ENCODE measurements at places on chromosomes 2 and 18.

DNA sequence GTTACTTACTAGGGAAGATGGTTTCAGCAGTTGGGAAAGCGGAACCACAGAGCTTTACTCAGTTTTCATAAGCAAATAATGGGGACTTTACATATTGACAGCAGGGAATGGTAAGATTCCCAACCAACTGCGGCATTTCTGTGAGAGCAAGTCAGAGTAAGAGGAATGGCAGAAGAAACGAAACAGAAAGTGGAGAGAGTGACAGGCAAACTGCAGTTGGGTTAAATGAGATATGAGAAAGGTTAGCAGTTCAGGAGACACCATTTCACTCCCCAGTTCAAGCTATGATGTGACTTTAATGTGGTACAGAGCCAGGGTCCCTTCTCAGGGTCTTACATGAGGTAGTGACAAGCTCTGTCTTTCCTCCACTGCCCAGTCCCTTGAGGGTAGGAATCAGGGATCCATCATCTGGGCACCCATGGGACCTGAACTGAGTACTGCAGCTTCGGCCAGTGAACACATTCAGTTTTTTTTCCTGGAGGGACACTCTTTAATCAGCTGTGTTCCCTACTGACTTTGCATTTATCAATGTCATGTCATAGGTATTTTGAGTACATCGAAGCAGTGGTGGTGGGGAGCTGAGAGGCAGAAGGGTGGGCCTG lies 33.0 kb upstream of the GREB1 start:
- no peak for DNase-seq

DNA sequence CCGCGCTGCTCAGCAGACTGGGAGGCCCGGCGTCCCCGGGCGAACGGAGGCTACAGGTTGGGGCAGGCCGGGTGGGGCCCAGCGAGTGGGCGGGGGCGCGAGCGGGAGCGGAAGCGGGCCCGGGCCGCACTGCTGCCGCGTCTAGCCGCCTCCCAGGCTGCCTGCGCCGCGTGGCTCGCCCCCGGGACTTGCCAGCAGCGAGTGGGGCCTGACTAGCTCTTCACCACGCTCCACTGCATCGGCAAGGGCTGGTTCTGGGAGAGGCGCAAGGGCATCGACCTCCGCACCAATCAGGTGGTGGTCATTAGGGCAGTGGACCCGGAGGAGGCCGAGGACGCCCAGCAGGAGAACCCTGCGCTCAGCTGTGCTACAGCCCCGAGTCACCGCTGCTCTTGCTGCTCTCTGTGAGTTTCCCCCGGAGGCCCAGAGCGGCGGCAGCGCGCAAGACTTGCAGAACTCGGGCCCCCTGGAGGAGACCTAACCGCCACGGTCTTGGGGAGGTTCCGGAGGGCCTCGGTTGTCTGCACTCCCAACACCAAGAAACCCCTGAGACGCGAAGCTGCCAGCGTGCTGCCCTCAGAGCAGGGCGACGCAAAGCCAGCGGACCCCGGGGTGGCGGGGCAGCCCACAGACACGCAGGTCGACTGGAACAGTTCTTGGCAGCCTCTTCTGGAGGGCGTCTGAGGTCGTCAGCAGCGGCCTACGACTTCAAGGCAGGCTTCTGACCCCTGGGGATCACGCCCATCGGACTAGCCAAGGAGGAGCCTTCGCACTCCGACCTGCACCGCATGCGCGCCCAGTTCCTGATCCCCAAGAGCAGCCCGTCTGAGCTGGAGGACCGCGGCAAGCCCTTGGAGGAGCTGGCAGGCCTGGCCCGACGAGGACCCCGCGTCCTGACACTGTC lies 27.2 kb upstream of the PTPN2 start:
- no peak for DNase-seq

GRCh38 chr2:2165135-2165534 lies 165.9 kb downstream of the MYT1L start:
- DNase-seq, result no peak

GRCh38 chr2:21646345-21646744 lies 522.6 kb downstream of the TDRD15 start:
- DNase-seq, result no peak

DNA sequence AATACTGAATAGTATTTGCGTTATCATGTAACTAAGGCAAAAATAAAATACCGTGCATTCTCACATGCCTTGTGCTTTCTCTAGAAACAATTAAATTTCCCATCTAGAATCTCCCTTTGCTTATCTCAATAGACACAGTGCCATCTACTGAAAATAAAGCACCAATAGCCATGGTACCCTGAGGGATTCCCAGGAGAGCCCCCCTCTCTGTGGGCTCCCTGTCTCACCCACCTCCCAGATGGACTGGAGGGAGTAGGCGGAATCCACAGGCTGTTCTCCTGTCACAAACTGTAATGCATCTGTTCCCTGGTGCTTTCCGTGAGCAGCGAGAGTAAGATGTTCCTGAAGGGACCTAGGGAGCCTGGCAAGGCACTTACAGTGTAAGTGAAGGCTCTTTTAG lies 112.4 kb upstream of the UPP2 start:
- DNase-seq, result no peak

- DNase-seq, result no peak
These were observed 85.3 kb downstream of the ASAP2 start for GRCh38 chr2:9291866-9292265.

GRCh38 chr18:36155851-36156757 lies 26.4 kb downstream of the ELP2 start:
- no peak for DNase-seq

- DNase-seq, result no peak
These were observed 429.3 kb downstream of the TGIF1 start for GRCh38 chr18:3879114-3879835.

GRCh38 chr2:72933646-72934151 lies 16.4 kb downstream of the EMX1 start:
- DNase-seq, result no peak

- no peak for DNase-seq
These were observed 122.7 kb downstream of the VIT start for GRCh38 chr2:36819095-36819711.

GRCh38 chr2:30615926-30616325 lies 168.9 kb downstream of the LCLAT1 start:
- DNase-seq, result no peak

DNA sequence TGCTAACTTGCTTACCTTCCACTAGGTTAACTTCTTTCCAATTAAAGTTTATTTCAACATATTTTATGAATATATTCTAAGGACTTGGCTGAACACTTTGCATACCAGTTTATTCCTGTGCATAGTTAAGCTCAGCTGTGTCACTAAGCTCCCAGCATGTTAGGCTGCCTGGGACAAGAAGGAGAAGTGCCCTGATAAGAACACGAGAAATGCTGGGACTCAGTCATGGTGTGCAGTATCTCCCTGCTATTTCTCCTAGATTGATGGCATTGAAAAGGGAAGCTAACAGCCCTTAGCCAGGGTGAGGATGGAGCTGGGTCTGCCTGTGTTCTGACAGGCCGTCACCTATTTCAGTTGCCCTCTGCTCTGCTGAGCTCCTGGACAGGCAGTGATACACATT lies 164.3 kb downstream of the TRABD2A start:
- DNase-seq, result no peak

- no peak for DNase-seq
These were observed 47.6 kb downstream of the CPO start for GRCh38 chr2:206986943-206987342.

DNA sequence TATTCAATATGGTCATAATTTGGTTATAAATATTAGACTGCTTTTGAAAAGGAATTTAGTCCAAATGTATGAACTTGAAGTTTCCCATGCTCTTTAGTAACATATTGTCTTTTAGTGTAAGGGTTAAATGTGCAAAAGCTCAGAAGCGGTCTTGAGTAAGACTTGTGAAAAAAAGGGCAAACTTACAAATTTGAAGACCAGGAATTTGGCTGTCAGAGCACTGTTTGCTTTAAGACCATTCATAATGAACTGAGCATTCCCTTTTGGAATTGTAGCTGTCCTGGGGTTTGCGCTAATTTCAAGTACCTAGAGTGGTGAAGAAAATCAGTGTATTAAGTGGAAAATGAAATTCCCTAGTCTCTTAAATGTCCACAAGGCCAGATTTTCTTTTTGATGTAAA lies 6.9 kb upstream of the ZEB2 start:
- no peak for DNase-seq

- no peak for DNase-seq
These were observed 117.3 kb downstream of the THADA start for GRCh38 chr2:43478412-43479086.

GRCh38 chr2:175175896-175176295 lies 5.6 kb downstream of the ATP5MC3 start:
- no peak for DNase-seq

- DNase-seq, result no peak
These were observed 206.2 kb downstream of the ARL4C start for GRCh38 chr2:234290671-234291070.

DNA sequence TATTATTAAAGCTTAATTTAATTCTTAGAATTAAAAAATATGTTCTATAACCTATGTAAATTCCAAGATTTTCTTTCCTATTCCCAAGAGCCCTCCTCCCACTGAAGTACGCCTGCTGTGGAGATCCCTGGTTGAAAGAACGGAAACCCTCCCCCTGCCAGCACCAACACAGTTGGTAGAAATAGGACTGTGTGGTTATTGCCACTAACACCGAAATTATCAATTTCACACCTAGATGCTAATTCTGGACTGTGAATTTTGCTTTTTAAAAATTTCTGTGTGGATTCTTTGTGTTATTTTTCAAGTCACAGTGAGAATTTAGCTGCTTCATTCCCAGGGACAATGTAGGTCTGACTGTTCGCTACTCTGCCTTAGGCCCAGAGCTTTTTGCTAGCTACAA lies 305.8 kb upstream of the HNMT start:
- DNase-seq, result no peak

DNA sequence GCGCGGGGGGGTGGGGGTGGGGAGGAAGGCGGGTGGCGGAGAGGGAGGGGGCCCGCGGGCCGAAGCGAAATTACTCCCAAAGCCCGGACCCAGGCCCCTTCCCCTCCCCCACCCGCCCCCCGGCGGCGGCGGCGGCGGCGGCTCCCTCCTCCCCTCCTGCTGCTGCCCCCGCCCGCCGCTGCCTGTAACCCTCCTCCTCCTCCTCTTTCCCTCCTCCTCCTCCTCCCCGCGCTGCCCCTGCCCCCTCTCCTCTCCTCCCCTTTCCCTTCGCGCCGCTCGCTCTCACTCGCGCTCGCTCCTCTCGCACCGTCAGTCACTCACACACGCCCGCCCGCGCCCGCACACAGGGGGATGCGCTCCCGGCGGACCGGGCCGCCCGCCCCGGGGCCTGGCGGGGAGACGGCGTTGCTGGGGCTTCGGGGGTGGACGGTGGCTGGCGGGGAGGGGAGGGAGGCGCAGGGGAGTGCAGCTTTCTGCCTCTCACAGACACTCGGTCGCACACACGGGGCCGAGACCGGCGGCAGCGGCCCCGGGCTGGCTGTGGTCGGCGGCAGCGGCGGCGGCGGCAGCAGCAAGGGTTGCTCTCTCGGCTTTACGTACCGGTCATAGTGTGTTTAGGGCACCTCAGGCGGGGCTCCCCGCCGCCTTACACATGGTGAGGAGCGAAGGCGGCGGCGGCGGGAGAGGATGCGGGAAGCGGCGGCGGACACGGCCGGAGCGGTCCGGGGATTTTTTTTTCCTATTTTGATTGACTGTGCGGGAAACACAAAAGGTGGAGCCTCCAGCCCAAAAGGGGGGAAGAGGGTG lies 405 bp downstream of the SP3 start:
- peak; percentile 84 for DNase-seq

GRCh38 chr2:28274911-28275685 lies 117.6 kb upstream of the FOSL2 start:
- DNase-seq, result peak; percentile 83

GRCh38 chr2:69007603-69008002 lies 5.4 kb upstream of the ANTXR1 start:
- DNase-seq, result no peak

- DNase-seq, result peak; percentile 5
These were observed 76.4 kb upstream of the TSPYL6 start for GRCh38 chr2:54332386-54332785.

DNA sequence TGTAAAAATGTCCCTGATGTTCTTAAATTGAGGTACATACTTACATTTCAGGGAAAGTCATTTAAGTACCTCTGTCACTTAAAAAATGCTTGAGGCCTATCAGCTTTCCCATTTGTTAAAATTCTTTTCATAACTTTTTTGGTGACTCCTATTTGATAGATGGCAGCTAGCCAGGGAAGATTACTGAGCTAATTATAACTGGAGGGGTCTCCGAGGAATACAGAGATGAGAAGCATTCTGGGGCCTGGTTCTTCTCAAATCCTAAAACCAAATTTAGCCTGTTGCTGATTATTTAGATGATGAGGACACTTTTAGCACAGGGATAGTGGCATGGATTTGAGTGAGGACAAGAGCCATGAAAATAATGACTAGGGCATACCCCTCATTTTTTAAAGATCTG lies 4.8 kb downstream of the UGP2 start:
- DNase-seq, result no peak

- DNase-seq, result no peak
These were observed 58.6 kb downstream of the SMCHD1 start for GRCh38 chr18:2714140-2714539.

DNA sequence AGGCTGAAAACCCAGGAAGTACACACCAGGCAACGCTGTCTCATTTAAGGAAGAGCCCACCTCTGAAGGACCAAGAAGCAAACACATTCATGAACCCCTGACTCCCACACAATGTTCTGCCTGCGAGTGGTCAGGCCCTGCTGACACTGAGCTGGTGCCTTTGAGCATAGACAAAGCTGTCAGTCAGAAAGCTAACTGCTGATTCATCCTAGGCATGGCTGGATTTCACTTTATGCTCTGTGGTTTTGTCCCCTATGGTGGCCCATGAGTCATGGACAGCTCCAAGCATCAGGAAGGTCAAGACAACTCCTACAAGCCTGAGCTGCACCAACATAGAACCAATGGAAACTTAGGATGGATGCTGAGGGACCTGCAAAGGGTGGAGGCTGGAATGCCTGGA lies 78.9 kb downstream of the UXS1 start:
- DNase-seq, result peak; percentile 46

- no peak for DNase-seq
These were observed 392.5 kb downstream of the THSD7B start for GRCh38 chr2:137157851-137158250.

- no peak for DNase-seq
These were observed 266.8 kb upstream of the RAB6C start for GRCh38 chr2:129712676-129712985.

- no peak for DNase-seq
These were observed 246.6 kb downstream of the FHOD3 start for GRCh38 chr18:36543991-36544725.

GRCh38 chr2:44342854-44343253 lies 18.4 kb downstream of the PREPL start:
- DNase-seq, result peak; percentile 45

- DNase-seq, result no peak
These were observed 88.1 kb downstream of the THNSL2 start for GRCh38 chr2:88258208-88258607.

DNA sequence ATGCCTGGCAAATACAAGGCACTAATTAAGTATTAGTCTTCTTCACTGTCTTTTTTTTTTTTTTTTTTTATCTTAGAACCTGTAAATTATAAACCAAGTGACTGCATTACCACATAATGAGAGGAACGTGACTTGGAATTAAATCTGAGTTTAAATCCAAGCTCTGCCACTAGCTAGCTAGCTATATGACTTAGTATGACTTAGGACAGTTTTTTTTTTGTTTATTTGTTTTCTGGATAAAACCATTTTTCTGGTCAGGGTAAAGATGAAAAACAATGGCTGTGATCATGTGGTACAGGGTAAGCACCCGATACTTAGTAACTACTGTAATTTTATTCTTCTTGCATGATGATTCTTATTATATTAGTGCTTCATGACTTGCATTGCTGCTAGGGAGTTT lies 191.8 kb upstream of the LRRTM1 start:
- no peak for DNase-seq
